ENCODE measurements at places on chromosomes 5 and 9. TPM values are rescaled to one million over a fixed set of nuclear protein-coding genes. Genes with fewer than 3 reads are reported as not detected.

DNA sequence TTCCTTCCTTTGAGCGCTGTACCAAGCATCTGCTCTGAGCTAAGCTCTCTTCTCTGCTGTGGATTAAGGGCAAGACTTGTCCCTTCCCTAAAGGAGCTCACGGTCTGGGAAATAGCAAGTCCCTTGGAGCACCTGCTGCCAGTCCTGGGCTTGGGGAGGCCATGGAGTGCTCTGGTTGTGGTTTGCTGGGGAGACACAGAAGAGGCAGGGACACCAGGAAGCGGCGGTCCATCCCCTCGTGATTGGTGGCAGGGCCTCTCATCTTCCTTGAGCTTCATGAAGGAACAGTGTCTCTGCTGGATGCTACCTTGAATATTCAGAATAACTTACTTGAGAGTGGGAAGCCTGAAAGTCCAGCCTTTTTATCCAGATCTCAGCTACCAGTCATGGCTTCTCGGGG, 35.3 kb downstream of the COL5A1 start:
- DNase-seq: no peak

The HACD4 gene
- polyA plus RNA-seq: 8.3 TPM

The FOXD4L4 gene
- not detected for polyA plus RNA-seq

GRCh38 chr9:107213561-107214028, 69.5 kb upstream of the RAD23B start:
- no peak for DNase-seq

- DNase-seq: no peak
Measured at GRCh38 chr5:117889596-117889995, 1098.8 kb downstream of the DTWD2 start.

DNA sequence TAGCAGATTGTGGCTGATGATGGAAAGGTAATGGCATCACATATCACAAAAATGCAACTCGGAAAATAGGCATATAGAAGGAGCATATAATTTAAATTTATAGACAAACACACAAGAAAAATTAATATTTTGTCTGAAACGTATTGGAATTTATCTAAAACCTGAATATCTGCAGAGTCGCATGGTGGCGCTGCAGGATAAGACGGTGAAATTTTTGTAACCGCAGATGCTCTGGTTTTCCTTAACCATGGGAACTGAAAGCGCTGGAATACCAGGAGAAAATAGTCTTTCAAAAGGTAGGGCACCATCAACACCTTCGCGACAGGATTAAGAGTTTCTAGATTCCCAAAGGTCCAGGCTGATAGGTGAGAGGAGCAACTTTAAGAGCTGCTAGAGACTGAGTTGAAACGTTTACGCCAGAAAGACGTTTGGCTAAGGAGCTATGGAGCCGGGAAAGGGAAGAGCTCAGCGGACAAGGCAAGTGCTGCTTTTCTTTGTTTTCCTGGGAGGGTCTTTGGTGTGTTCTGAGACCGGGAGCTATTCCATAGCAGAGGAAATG, 11.0 kb upstream of the PCDHB15 start:
- DNase-seq: no peak

DNA sequence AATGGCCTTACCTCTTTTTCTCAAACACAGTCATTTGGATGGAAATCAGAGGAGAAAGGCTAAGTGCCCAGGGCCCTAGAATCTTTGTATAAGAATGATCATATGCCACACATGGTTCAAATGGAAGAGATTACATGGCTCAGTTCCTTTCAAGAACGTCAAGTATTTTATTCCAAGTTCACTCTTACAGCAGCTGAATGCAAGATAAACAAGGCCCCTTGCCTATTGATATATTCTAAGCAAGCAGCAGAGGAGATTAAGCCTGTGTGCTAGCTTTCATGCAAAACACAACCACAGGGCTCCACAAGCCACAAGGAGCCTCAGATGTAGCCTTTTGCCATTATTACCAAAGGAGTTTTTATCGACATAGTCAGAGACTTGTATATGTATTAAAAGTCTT, 55.3 kb upstream of the SLCO6A1 start:
- no peak for DNase-seq

DNA sequence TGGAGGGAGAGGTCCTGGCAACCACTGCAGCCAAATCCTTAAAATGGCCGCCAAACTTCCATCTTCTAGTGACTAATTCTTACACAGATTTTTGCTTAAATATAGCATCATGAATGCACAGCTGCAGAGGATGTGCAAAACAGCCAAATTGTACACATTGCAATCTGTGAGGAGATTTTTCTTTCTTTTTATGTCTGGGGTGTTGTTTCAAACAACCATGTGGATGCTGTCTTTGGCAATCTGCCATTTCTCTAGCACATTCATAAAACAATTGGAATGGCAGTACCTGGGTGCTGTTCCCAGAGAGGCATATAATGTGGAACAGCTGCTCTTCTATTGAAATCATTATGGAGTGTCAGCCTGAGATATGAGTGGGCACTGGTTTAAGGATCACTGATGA, 1082.9 kb upstream of the SEMA6A start:
- DNase-seq: no peak

GRCh38 chr5:9209846-9210492, 335.9 kb downstream of the SEMA5A start:
- DNase-seq: no peak

The FSTL4 gene
- not detected for polyA plus RNA-seq

GRCh38 chr9:88897081-88897480, 94.2 kb upstream of the S1PR3 start:
- DNase-seq: no peak

- DNase-seq: no peak
Measured at GRCh38 chr5:31186672-31187267, 6.7 kb upstream of the CDH6 start.

- no peak for DNase-seq
Measured at GRCh38 chr9:2477755-2478154, 143.8 kb upstream of the VLDLR start.

The CATSPER3 gene
- 0.36 TPM for polyA plus RNA-seq

The FIBCD1 gene
- not detected for polyA plus RNA-seq

GRCh38 chr5:81854485-81854884, 103.6 kb upstream of the SSBP2 start:
- no peak for DNase-seq

The NR6A1 gene
- polyA plus RNA-seq: not detected

- DNase-seq: no peak
Measured at GRCh38 chr9:98504298-98505282, 204.1 kb downstream of the GABBR2 start.

The MVB12B gene
- 12.7 TPM for polyA plus RNA-seq

- peak; percentile 22 for DNase-seq
Measured at GRCh38 chr9:134575103-134575900, 66.3 kb upstream of the COL5A1 start.

DNA sequence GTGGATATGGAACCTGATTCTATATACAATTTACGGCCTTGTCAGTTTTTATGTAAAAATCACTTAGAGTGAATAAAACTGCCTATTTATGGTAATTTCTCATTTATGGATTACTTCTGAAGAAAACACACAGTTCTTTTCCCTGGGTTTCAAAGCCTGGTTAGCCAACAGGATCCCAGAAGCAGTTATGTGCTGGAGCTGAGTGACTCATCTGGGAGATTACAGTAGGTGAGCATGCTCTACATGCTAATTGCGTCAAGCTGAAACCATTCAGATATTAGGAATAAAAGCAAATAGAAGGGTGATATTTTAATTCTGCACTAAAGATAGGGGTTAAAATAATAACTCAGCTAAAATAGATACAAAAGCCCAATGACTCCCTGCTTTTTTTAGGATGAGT, 47.8 kb downstream of the PDE4D start:
- no peak for DNase-seq

GRCh38 chr9:37011530-37011929, 22.5 kb downstream of the PAX5 start:
- no peak for DNase-seq

DNA sequence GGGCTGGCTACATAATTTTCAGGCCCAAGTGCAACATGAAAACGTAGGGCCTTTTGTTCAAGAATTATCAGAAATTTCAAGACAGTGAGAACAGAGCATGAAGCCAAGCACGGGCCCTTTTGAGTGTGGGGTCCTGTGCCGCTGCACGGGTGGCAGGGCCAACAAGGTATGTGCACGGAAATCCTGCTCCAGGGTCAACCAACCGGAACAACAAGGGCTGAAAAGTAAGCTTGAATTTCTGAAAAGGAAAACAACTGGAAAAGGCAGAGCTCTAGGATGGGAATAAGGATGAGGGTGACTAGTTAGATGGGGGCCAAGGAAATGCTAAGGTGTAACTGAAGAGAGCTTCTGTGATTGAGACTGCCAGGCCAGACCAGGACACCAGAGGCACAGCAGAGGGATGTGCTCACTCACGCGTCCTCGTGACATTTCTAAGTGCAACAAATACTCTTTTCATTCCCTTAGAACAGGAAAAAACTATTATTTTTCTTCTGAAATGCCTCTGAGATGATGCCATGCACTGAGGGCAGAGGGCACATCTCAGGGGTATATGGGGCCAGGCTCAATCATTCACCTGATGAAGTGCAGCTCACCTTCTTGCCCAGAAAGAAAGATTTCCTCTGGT, 80.6 kb upstream of the LRRTM2 start:
- no peak for DNase-seq

DNA sequence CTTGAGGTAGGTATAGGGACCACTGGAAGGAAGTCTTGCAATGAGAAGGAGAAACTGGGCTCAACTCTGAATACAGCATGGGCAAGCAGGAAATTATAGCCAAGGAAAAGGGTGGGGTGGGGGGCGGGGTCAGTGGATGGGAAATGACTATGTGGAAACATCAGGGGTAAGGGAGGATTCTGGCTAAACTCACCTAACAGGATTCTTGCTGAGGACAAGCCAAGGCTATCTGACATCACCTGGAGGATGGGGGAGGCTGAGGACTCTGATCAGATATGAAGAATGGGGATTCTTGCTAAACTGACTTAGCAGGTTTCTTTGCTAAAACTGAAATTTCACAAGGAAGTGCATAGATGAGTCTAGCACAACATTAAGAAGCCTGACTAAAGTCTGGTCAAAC, 40.8 kb downstream of the CTSL start:
- DNase-seq: no peak

- DNase-seq: no peak
Measured at GRCh38 chr9:92488681-92489550, 6.6 kb upstream of the ASPN start.

GRCh38 chr5:51242456-51242855, 140.8 kb upstream of the ISL1 start:
- no peak for DNase-seq

GRCh38 chr5:146441896-146442295, 5.2 kb upstream of the TCERG1 start:
- DNase-seq: no peak

DNA sequence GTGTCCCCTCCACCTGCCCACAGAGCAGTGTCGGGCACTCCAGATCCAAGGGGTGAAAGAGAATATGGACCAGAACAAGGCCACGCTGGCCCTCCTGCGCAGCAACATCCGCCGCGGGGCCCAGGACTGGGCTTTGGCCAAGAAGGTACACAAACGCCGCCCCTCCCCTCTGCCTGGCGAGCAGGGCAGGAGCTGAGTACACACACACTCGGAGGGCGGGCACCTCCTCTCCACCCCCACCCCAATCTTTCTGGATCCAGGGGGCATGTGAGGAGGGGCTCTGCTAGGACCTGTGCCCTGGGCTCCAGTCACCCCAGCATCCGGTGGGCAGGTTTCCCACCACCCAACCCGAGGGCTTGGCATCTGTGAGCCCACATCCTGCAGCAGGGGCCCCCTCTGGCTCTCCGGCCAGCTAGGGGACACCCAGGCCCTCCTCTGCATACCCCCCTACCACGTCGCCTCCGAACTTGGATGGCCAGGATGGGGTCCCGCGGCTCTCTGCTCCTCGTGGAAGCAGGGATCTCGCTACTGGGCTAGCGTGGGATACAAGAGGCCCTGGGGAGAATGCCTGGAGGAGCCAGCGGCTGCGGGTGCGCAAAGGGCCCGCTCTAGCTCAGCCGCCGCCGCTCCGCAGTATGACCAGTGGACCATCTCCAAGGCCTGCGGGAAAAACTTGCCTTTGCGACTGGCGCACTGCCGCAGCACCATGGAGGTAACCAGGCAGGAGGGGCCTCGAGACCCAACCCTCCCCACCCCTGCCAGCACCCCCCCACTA, 3.1 kb downstream of the CCDC183 start:
- no peak for DNase-seq

- DNase-seq: no peak
Measured at GRCh38 chr5:54520438-54520846, 2.9 kb downstream of the SNX18 start.

The OTULIN gene
- polyA plus RNA-seq: 28.1 TPM

DNA sequence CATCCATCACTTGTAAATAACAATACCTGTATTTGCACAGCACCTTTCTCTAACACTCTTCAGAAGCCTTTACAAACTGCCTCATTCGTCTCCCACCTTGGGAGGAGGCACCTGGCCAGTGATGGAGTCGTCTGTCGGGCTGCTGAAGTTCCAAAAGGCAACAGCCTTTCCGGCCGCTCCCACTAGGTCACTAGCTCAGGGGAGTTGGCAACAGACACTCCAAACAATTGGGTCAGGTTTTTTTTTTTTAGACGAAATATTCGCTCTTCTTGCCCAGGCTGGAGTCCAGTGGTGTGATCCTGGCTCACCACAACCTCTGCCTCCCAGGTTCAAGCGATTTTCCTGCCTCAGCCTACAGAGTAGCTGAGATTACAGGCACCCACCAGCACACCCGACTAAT, 4.0 kb downstream of the DAP start:
- DNase-seq: no peak

The CARTPT gene
- not detected for polyA plus RNA-seq

DNA sequence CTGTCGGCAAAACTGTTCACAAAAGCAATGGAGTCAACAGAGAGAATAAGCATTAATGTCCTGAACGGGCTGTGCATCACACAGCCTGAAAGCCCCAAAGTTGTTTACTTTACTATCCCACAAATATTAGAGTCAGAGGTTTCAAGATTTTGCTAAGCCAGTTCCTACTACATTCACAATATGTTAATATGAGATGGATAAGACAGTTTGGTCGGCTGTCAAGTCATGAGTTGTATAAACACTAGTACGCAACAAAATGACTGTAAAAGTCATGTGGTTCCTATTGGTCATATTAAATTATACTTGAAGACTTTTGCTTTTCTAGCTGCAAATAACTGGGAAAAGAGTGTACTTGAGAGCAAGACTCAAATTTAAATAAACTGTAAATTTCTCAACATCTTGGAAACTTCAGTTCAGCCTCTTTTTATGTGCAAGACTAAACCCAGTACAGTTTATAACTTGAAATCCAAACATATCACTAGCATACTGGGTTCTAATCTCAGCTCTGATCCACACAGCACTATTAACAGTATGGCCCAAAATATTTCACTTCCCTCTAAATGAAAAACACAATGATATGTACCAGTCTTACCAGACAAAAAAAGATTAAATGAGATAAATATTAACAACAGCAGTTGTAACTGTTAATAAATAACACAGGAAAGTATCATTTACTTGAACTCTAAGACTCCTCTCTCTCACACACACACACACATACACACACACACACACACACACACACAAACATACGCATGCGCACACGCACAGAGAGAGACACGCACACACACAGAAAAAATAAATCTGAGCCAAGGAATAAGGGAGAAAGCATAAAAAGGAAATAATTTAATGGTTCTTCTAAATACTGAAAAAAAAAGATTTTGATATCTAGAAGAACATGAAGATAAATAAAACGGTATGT, 33.1 kb downstream of the FANCC start:
- DNase-seq: no peak

GRCh38 chr5:10655161-10655971, 91.5 kb downstream of the ANKRD33B start:
- no peak for DNase-seq

GRCh38 chr9:115192835-115193525, 75.0 kb upstream of the TNC start:
- no peak for DNase-seq

The PCDHB12 gene
- not detected for polyA plus RNA-seq

GRCh38 chr9:6818292-6818922, 60.6 kb downstream of the KDM4C start:
- no peak for DNase-seq

The C9orf153 gene
- polyA plus RNA-seq: not detected

The CD14 gene
- polyA plus RNA-seq: 0.43 TPM

The EDIL3 gene
- not detected for polyA plus RNA-seq

Data from CD8-positive, alpha-beta memory T cell (primary cell).